ENCODE measurements at places on chromosomes 13 and 19.
A peak's percentile ranks its signal among the peaks of the same experiment; 100 is the strongest.

DNA sequence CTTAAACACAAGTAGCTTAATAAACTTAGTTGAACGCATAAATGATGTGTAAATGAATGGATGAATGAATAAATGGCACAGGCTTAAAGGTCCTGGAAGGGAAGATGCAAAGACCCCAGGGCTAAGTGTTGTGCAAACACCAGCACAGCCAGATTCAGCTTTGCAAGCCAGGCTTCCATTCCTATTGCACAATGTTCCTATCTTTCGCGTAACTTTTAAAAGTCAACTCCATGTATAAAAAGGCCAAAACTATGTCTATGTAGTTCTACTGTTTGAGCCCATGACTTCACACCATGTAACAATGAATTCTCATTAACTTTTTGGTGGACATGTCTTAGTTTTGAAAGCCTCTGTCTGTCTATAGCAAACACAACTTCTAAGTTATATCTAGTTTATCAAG, 226.0 kb downstream of the NALCN start:
- DNase-seq: no peak

- no peak for DNase-seq
These were observed 533.7 kb downstream of the LIG4 start for GRCh38 chr13:107681600-107681999.

DNA sequence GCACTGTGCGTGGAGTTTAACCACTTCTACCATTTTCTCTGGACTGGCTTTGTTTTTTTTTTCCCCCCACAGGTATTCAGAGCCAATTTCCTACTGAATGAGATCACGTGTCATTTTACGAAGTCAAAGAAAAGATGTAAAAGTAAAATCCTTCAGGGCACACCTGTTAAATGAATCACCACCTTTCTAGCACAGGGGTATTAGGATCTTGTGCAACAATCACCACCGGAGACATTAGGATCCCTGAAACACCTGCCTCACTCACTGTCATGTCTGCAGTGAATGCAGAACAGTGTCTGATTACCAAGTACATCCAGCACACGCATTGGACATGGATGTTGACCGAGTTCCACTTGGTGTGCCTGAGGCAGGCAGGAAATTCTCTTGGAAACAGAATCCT, 17.2 kb downstream of the BRD4 start:
- peak; percentile 59 for DNase-seq

DNA sequence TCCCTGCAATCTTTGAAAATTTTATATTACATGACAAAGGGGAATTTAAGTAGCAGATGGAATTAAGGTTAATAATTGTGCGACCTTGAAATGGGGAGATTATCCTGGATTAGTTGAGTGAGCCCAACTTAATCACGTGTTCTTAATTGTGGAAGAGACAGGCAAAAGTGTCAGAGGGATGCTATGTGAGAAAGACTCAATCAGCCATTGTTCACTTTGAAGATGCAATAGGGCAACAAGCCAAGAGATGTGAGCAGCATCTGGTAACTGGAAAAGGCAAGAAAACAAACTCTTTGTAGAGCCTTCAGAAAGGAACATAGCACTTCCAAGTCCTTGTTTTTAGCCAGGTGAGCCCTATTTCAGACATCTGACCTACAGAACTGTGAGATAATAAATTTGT, 247.7 kb downstream of the SLITRK1 start:
- no peak for DNase-seq

- no peak for DNase-seq
These were observed 1151.0 kb downstream of the DIAPH3 start for GRCh38 chr13:59012731-59013130.

GRCh38 chr19:10431254-10431942, 11.1 kb downstream of the PDE4A start:
- peak; percentile 44 for DNase-seq

DNA sequence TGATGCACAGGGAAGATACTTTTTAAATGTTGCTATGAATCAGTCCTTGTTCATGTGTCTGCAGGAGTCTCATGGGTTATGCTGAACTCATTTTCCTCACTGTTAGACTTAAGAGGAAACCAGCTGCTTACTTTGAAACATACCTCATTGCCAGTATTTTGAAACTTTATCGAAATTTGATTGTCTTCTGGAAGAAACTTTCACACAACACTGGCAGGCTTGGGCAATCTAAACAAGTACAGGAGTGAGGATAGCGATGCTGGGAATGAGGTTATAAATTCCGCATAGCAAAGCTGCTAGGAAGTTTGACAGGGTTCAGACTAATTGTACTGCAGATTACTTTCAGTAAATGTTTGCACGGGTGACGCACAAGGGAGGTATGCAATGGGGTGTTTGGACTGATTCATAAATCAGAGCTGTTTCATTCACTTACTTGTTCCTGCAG, 245.7 kb downstream of the DNAJC15 start:
- peak; percentile 86 for DNase-seq

GRCh38 chr19:29672933-29673336, 7.7 kb downstream of the PLEKHF1 start:
- no peak for DNase-seq

DNA sequence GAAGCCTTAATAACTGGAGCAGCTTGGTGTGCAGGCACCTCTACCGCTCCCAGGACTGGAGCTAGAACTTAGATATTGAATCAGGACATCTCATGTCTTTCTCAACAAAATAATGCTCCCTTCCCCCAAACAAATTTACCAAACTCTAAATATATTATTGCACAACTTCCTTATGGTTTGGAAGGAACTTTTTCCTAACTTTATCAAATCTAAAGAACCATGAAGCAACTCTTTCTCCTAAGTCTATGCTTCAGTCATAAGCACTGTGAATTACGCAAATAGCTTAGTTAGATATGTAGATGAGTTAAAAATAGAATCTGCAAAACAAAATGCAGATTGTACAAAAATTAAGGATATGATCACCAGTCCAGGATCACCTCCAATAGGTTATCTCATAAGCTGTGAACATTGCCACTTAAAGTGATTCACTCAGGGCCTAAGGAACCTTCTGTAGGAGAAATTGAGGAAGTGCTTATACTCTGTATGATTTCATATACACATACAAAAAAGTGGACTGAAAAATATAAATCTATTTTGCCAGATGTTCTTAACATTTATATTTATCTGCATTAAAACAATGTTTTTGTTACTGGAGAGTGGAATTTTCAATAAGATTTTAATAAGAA, 20.4 kb upstream of the MAB21L1 start:
- no peak for DNase-seq

GRCh38 chr19:35041548-35042055, at the start of gene HPN:
HPN (plus strand) TSS chr19:35041721; CDS start chr19:35042507, 786 bp downstream.
- DNase-seq: no peak

DNA sequence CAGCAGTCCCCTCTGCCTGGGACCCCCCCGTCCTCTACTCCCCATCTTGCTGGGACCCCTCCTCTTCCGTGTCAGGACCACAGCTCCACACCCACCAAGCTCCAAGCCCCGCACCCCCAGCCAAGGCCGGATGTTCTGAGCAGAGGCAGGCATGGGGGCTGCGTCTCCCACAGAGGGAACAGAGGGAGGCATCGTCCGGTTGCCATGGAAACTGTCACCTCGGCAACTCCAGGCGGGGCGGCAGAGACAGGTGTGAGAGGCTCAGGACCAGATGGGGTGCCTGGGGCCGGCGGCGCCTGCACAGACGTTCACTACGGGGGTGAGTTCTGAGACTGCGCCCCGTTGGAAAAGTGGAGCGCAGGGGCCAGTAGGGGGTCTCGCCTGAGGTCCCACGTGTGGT, 5.4 kb downstream of the RNU6-9 start:
- peak; percentile 38 for DNase-seq

DNA sequence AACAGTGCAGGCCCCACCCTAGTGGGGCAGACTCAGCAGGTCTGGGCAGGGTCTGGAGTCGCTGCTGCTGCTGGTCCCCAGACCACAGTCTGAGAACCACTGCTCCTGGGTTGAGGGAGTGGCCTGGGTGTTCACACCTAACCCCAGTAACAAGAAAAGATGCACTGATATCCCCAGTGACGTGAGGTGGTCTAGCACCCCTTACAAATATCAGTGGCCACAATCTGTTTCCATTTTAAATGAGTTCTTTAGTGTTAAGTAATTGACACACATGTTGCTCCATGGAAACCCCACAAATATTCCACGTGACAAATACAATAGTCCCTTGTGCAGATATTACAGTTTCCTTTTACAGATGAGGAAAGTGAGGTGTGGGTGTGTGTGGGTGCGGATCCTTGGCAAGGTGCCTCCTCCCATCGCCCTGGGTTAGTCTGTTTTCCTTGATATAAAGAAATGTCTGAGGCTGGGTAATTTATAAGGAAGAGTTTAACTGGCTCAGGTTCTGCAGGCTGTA, 96.3 kb upstream of the GPR183 start:
- no peak for DNase-seq

GRCh38 chr13:46914341-46914740, 17.5 kb upstream of the HTR2A start:
- DNase-seq: no peak

DNA sequence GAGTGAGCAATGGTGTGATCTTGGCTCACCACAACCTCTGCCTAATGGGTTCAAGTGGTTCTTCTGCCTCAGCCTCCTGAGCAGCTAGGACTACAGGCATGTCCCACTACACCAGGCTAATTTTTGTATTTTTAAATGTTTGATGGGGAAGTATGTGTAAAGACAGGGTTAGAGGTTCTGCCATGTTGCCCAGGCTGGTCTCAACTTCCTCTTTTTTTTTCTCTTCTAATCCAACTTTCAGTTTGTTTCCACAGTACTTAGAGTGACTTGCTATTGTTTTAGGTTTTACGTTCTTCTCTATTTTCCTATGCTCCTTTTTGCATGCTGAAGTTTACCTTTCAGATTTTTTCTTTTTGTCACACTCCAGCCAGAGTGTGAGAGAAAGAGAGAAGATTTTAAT, 1433.0 kb downstream of the UQCRFS1 start:
- DNase-seq: no peak

- DNase-seq: no peak
These were observed 93.2 kb downstream of the FRY start for GRCh38 chr13:32124743-32125142.

GRCh38 chr19:6421075-6422014, 3.3 kb downstream of the KHSRP start:
- no peak for DNase-seq

- peak; percentile 45 for DNase-seq
These were observed 5.4 kb downstream of the TMEM150B start for GRCh38 chr19:55319785-55320184.

DNA sequence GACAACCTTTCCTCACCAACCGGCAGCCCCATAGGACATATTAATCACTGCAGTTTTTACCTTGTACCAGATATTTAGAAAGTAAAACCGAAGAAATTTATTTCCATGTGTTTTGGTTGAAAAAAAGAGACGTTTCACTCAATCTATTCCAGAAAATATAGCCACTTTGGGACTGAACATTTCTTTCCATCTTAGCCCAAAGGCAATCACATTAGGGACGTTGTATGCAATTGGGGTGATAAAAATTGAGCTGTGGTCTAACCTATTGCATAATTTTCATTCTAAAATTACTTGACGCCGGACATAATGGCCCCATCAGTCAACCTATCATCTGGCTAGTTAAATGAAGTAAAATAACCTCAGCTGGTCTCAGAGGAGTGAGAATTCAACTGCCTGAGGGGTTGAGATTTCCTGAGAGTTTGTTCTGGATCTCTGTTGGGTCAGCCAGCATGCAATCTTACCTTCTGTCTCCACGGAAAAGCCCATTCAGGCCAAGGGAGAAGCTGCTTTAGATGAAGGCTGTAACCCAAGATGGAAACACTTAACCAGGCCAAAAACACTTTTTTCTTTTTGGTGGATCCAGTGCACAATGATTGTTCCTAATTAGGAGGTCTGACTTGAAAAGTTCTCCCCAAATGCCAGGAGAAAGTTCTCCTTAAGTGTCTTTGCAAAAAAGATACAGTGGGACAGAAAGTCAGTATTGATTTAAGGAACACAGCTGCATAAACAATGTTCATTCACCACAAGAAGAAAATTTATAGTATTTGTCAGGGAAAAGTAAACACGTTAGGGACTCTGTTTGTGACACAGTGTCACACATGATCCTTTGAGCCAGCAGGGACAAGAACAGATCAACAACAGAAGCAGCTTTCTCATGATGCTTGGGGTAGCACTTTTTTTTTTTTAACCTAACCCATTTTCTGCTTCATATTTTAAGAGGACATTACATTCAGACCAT, 34.1 kb downstream of the DLEU7 start:
- DNase-seq: no peak

DNA sequence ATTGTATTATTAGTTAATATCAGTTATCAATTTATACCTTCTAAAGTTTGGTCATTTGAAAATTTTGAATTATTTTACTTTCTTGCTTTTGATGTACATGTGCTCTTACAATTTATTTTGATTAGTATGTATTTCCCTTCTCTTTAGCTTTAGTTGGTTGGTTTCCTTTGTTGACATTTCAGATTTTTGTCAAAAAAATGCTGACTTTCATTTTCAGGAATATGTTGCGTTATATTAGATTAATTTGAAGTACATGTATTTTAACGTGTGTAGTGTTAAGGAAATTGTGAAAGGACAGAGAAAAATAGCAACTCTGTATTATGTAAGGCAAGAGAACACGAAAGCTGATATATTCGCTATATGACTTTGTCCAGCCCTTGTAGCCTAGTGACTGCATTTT, 342.9 kb upstream of the SLITRK6 start:
- no peak for DNase-seq

- DNase-seq: no peak
These were observed 29.4 kb downstream of the MARK4 start for GRCh38 chr19:45280471-45280961.

DNA sequence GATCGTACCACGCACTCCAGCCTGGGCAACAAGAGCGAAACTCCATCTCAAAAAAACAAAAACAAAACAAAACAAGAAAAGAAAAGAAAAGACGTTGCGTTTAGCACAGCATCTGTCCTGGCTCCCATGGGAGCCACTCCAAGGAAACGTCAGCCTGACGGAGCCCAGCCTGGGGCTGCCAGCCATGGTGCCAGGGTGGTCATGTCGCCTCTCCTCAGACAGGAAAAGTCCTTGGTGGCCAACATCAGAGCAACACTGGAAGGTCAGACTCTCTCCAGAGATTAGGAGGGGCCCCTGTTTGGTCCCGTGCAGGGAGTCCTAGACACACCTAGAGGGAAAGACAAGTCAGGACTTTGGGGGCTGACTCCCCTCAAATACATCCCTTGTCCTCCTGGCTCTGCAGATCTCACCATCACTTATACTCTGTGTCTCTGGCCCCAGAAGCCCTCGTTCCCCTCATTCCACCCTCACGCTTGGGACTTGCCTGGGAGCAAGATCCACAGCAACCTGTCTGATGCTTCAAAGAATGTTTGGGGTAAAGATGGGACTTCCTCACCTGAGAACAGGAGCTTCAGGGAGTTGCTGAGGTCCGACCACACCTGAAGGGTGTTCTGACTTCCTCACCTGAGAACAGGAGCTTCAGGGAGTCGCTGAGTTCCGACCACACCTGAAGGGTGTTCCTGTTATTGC, 9.3 kb downstream of the LILRA4 start:
- DNase-seq: no peak
